ENCODE measurements at places on chromosomes 16 and 17.

- no peak for DNase-seq
These were observed 104.4 kb downstream of the SSH2 start for GRCh38 chr17:29825604-29826003.

- DNase-seq: no peak
These were observed 1.3 kb downstream of the RNF157 start for GRCh38 chr17:76238847-76239537.

DNA sequence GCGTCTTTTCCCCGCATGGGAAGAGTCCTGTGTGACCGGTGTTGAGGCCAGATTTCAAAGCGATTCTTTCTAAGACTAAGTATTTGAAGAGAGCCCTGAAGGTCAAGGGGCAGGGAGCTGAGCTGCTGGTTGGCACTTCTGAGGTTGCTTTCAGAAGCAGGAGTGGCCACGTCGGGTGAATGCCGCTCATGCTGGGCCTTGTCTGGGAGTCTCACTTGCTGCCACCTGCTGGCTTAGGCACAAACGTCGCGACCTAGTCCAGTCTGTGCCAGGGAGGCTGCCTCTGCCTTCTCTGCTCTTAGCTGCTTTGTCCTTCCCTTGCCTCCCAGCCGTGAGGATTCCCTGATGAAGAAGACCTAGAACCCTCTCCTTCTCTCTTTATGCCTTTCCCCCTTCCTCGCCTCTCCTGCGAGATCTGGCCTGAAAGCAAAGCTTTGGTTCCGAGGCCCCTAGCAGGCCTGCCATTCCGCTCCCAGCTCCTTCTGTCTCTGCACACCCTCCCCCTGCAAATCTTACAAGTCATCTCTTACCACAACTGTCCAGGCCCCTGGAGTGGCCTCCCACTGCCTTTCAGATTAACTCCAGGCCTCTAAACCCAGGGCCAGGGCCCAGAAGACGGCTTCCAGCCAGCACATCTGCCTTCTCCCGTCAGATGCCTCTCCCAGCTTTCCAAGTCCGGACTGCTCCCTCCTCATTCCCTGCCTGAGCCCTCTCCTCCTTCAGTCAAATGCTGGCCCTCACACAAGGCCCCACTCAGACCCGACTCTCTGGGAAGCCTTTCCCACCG, 11.4 kb downstream of the CTNS start:
- DNase-seq: peak; percentile 60

DNA sequence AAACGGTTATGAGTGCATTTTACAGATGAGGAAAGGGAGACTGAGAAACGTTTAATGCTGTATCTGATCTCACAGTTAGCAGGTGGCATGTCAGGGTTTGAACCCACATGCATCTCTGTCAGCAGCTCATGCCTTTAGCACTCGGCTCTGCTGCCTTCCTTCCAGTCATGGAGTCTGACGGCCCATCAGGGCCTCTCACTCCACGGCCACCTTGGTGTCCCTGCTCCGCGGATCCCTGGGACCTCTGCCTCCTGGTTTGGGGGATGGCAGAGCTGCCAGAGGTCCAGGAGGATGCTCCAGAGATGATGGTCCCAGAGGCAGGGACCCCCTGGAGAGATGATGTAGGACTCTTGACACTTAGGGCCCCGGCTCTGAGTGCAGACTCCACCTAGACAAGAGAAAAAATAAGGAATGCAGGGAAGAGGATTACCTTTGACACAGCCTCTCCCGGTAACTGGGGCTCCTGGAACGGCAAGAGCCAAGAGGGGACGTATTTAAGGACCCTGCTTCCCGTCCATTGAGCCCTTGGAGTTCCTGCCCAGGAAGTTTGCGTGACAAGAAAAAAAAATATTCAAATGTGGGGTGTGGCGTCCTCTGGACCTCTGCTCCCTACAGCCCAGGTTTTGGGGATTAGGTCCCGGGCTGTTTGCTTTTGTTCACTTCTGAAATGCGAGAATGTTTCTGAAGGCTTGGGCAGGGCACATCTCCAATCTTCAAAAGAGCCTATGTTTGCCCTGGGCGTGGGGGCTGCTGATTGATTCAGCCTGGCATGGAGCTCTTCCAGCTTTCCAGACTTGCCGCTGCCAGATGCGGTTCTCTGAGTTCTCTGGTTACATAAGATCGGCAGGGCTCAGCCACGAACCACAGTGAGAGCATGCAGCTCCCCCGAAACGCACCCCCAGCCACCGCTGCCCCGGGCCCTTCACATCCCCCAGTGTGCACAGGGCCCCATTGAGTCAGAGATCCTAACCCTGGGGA, at the start of gene ALDH3A1:
TSS of gene ALDH3A1 (minus strand) at position 470 of the 978 bp plus-strand sequence. CDS start 3,169 bp downstream, outside the sequence.
- no peak for DNase-seq

- DNase-seq: peak; percentile 43
These were observed 96.9 kb downstream of the ADCY9 start for GRCh38 chr16:4019371-4019791.

DNA sequence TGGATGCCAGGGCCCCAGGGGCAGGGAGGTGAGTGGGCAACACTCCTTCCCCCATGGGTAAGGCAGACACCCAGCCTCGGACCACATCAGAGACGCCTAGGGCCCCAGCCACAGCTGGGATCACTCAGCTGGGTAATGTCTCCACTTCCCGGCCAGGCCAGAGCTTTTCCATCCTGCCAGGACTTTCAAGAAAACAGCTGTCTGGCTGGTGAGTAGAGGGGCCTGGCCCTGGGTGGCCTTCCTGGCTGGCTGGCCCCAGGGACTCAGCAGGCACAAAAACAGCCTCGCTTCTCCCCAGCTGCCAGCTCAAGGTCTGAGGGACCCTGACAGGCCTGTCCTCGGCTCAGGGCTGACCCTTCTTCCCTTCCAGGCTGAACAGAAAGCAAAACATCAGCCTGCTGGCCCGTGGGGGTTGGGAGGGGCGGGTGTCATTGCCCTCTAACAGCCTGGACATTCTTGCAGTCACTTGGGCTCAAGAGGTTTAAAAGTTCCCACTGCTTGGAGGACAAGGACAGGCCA, 45.3 kb upstream of the JPH3 start:
- no peak for DNase-seq

DNA sequence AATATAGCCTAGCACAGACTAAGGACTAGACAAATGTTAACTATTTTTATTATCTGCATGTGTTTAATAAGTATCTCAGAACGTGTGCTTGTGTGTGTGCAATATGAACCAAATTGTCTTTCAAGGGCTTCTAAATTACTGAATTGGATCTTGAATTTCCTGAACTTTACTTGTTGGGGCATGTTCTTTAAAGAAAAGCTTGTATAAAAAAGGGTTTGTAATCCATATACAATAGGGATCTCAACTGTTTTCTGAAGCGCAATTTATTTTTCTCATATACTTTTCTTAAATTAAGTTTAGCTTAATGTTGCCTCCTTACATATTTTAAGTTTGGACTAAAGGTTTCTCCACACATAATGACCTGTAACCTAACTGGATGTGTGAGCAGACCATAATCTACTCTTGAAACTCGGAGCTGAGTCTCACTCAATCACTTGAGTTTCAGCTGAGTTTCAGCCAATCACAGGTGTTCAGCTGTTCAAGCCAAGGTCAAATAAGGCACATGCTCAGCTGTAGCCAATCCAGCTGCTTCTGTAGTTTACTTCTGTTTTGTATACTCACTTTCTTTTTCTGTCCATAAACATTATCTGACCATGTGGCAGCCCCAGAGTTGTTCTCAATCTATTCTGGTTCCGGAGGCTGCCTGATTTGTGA, 72.3 kb downstream of the CDK5R1 start:
- no peak for DNase-seq

DNA sequence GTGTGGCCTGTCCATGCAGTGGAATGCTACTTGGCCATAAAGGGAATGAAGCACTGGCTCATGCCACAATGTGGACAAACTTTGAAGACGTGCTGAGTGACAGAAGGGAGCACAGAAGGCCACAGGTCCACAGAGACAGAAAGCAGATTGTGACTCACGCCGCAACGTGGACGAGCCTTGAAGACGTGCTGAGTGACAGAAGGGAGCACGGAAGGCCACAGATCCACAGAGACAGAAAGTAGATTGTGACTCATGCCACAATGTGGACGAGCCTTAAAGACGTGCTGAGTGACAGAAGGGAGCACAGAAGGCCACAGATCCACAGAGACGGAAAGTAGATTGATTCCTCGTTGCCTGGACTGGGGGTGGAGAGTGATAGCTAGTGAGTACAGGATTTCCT, 19.2 kb downstream of the ZC3H18 start:
- no peak for DNase-seq
